Smooth muscle cell of the coronary artery (primary cell): ENCODE measurements at places on chromosomes 7 and 10. TPM values are rescaled to one million over a fixed set of nuclear protein-coding genes. Genes with fewer than 3 reads are reported as not detected.

Gene GPER1
- 0.83 and 7.1 TPM in 2 replicates for total RNA-seq

Gene C10orf67
- total RNA-seq: not detected in 2 replicates

Gene CALCR
- not detected in 2 replicates for total RNA-seq

Gene ERVW-1
- total RNA-seq: not detected in 2 replicates

Gene GPR15LG
- not detected in 2 replicates for total RNA-seq

Gene GNG11
- 2.8 and 48.6 TPM in 2 replicates for total RNA-seq

Gene ZNF37A
- total RNA-seq: 7.2 and 27.0 TPM in 2 replicates

Gene PRSS37
- not detected in 2 replicates for total RNA-seq

Gene ENKUR
- 0.23 TPM in 1 of 2 replicates, not detected in the other for total RNA-seq

Gene PSMG3
- 20.8 and 30.1 TPM in 2 replicates for total RNA-seq

Gene PNLIPRP3
- not detected in 2 replicates for total RNA-seq

Gene AS3MT
- total RNA-seq: 5.0 and 5.9 TPM in 2 replicates

Gene ANLN
- 2.1 and 14.5 TPM in 2 replicates for total RNA-seq

Gene EPO
- not detected in 2 replicates for total RNA-seq

Gene NAT16
- total RNA-seq: not detected in 2 replicates

Gene TUBB8
- total RNA-seq: not detected in 2 replicates

Gene UCN3
- total RNA-seq: not detected in 2 replicates

Gene EPHB6
- 1.1 and 9.9 TPM in 2 replicates for total RNA-seq

Gene ZRANB1
- total RNA-seq: 13.8 and 21.6 TPM in 2 replicates

Gene EBF3
- 3.9 and 8.8 TPM in 2 replicates for total RNA-seq

Gene CAV1
- total RNA-seq: 153 and 811 TPM in 2 replicates

Gene VWA2
- 0.08 and 0.23 TPM in 2 replicates for total RNA-seq

Gene COL13A1
- 4.0 and 34.8 TPM in 2 replicates for total RNA-seq

Gene PPP1R17
- not detected in 2 replicates for total RNA-seq

Gene POT1
- 31.0 and 36.5 TPM in 2 replicates for total RNA-seq

Gene STK32C
- total RNA-seq: 9.4 and 25.0 TPM in 2 replicates

Gene SCART1
- total RNA-seq: 1.3 and 2.7 TPM in 2 replicates

Gene ANKRD61
- total RNA-seq: 0.15 and 0.35 TPM in 2 replicates

Gene UBN2
- 2.3 and 2.9 TPM in 2 replicates for total RNA-seq

Gene PIK3AP1
- under 0.01 TPM in 1 of 2 replicates, not detected in the other for total RNA-seq

Gene CAMK1D
- 2.3 and 5.6 TPM in 2 replicates for total RNA-seq

Gene TMEM130
- 0.12 and 0.23 TPM in 2 replicates for total RNA-seq

Gene IQUB
- total RNA-seq: 0.30 and 0.35 TPM in 2 replicates

Gene DHTKD1
- 19.9 and 29.5 TPM in 2 replicates for total RNA-seq

Gene LDB3
- 0.08 TPM in 1 of 2 replicates, not detected in the other for total RNA-seq

Gene GRM3
- total RNA-seq: not detected in 2 replicates

Gene CRHR2
- total RNA-seq: not detected in 2 replicates

Gene PHF14
- 27.4 and 41.4 TPM in 2 replicates for total RNA-seq

Gene LIPF
- total RNA-seq: not detected in 2 replicates

Gene H2BK1
- not detected in 2 replicates for total RNA-seq

Gene C10orf105
- total RNA-seq: under 0.01 and 0.12 TPM in 2 replicates

Gene FBXW4
- 36.6 and 82.8 TPM in 2 replicates for total RNA-seq
